ENCODE measurements at places on chromosomes 4 and X.

GRCh38 chr4:53137468-53137867 is 228.4 kb downstream of the SCFD2 start:
- no peak for DNase-seq

DNA sequence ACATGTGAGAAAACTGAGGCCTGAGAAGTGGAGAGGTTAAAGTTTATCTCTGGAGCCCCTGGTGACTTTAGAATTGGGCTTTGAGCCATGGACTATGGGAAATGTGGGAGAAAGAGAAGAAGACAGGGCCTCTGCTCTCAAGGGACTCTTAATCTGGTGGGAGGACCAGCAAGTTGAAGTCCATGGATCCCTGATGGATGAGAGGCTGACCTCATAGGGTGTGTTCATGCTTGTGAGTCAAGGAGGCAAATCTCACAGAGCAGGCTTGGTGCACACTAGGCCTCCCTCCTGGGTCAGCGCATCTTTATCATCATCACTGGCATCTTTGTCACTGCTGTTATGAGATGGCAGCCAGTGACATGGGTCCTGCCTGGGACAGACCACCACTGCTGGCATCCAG is 211.9 kb downstream of the AFAP1 start:
- no peak for DNase-seq

DNA sequence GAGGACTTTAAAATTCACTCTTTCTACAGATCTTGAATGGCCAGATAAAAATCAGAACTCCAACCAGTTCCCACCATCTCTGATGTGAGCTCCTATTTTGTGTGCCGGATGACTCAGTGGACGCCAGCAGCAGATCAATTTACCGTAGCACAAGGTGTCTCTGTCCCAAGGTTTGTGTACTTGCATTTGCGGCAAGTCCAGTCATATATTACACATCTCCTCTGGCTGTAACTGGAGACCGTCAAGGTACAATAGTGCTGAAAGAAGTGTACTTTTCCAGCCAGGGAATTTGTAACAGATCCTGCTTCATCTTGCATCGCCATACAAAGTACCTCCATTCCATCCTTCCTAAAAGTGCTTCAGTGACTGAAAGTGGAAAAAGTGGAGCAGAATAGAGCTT is 108.2 kb upstream of the SORBS2 start:
- DNase-seq = no peak

GRCh38 chr4:173252024-173252935 is 81.9 kb downstream of the HMGB2 start:
- no peak for DNase-seq

GRCh38 chr4:27429364-27429871 is 568.8 kb downstream of the STIM2 start:
- DNase-seq = no peak

- DNase-seq = no peak
Observed at GRCh38 chr4:139025841-139026240, 10.3 kb downstream of the NOCT start.

DNA sequence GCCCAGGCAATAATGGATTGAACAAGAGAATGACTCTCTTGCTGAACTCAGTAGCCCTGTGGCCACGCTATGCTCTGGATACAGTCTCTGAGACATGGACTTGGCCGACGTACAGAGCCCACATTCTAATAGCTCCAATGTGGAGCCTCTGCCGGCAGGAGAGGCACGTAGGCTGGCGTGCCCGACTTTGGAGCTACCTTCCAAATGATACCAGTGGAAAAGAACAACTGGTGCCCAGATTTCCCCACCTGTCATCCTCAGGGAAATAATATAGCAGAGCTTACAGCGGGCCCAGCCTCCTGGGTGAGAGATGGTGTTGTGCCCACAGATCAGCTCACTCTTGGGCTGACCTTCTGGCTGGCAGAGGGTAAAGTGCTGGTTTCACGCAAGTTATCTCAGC is 10.6 kb downstream of the NDP start:
- no peak for DNase-seq

DNA sequence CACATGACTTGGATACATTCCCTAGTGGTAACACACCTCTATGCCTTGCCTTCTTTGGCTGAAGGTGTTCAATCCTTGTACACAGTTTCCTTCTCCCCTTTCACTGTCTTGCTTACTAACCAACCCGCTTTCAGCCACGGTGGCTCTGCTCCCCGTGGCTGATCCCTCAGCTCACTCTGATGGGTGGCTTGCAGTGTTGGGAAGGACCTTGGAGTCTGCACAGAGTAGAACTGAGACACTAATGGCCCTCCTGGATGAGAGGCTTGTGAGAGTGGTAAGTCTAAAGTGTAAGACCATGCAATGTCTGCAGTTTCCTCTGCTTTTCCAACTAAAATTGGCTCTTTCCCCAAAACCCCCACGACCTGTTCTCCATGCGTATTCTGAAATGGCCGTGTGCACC is 46.0 kb upstream of the GNPDA2 start:
- DNase-seq = no peak

GRCh38 chr4:1600211-1600780 is 83.8 kb downstream of the FAM53A start:
- no peak for DNase-seq

DNA sequence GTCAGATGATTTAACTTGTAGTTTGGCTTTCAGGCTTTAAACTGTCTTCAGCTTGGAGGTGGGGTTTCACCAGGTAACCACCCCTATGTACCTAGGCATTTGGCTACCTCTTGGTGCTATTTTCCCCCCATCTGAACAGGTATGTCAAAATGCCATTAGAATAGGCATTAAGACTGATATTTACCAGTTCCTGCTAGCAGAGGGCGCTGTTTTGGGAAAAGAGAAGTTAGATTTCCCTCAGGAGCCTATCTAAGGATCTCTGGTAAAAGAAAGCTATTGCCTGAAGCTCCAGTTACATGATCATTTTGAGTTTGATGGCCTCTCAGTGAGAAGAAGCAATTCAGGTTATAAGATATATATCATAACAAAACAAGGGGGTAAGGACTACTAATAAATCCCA is 879.1 kb downstream of the SH3BGRL start:
- DNase-seq = no peak

DNA sequence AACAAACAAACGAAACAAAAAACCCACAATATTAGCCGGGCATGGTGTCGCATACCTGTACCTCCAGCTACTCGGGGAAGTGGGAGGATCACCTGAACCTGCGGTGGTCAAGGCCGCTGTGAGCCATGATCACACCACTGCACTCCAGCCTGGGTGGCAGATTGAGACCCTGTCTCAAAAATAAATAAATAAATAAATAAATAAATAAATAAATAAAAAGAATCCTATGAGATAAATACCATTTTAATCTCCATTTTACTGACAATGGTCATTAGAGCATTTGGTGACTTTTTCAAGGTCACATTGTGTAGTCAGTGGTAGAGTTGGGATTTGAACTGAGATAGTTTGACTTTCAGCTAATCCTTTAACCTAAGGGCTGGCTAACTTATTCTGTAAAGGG is 11.4 kb downstream of the TRPC5 start:
- no peak for DNase-seq

Measured in stimulated activated CD4-positive, alpha-beta T cell treated with anti-CD3 and anti-CD28 coated beads, Interleukin-12 subunit alpha, Interleukin-12 subunit beta, amount 100 ng/mL, for 48 hours (primary cell).